ENCODE measurements at places on chromosomes 12 and 14.
A peak's percentile ranks its signal among the peaks of the same experiment; 100 is the strongest.

DNA sequence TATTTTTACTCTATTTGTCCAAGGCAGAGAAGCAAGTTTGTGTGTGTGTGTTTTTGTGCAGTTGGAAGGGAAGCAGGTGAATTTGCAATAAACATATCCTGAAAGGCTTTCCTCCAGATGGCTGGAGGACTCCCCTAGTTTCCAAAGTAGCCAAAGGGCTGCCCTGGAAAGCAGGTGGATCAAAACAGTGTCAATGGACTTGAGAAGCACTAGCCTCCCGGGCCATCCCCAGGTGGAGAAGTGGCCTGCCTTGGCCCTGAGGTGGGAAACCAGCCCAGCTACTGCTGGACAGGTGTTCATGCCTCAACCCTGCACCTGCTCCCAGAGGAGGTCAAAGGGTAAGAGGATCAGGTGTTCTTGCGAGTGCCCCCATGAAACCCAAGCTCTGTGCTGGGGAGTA lies 1046.9 kb downstream of the VRK1 start:
- no peak for DNase-seq

DNA sequence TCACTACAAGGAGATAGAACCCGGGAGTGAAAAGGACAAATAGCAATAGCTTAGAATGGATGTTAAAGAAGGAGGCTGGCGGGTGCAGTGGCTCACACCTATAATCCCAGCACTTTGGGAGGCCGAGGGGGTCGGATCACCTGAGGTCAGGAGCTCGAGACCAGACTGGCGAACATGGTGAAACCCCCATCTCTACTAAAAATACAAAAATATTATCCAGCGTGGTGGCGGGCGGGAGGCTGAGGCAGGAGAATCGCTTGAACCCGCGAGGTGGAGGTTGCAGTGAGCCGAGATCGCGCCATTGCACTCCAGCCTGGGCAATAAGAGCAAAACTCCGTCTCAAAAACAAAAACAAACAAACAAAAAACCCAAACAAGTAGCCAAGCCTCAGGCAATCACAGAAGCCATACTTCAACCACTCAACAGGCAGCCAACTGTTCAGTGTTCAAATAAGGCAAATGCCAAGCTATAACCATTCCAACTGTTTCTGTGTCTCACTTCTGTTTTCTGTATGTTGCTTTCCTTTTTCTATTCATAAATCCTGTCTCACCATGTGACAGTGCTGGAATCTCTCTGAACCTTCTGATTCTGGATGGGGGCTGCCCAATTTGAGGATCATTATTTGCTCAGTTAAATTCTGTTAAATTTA lies 3.9 kb upstream of the SPTLC2 start:
- no peak for DNase-seq

- no peak for DNase-seq
These were observed 18.1 kb downstream of the ARPC3 start for GRCh38 chr12:110431957-110432587.

DNA sequence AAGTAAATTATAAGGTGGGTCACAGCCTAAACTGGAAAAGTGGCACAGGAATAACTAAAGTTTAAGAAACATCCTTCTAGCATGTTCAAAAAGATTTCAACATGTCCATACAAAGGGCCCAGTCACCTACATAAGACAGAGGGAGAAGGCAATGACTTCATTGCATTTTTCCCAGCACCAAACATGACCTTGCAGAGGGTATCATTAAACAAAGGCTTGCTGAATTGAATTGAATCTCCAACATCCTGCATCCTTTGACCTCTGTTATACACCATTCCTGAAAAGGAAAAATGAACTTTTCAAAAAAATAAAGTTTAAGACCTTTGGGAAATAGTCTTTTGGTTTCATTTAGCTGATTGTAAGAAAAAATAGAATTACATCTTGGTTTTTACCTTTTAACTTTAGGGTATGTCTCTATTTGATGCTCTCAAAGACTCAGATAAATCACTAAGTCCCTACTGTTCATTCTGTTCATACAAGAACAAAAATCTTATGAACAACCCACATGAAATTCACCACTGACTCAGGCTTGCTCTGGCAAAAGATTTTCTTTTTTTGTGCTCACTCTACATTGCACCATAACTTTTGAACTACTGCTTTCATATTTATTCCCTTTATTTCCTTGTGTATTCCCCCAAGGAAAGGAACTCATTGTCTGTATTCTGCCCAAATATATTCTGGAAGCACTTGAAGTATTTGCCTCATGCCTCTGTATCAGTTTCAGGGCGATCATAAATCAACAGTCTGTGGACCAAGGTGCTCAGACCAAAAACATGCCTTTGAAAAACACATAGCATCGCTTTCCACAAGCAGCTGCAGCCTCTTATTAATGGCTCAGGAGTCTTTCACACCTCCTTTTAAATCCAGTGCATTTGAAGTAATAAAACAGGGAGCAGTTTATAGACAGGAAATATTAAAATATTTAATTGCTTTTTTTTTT lies 121.7 kb downstream of the DUSP6 start:
- DNase-seq, result no peak

- DNase-seq, result peak; percentile 87
These were observed 26.1 kb downstream of the TPCN1 start for GRCh38 chr12:113247123-113248050.

GRCh38 chr12:94078138-94078723 lies 70.1 kb upstream of the PLXNC1 start:
- DNase-seq, result no peak

- no peak for DNase-seq
These were observed 86.0 kb upstream of the ATF1 start for GRCh38 chr12:50677858-50678257.

GRCh38 chr14:24042746-24043145 lies 9.1 kb upstream of the CARMIL3 start:
- no peak for DNase-seq

- no peak for DNase-seq
These were observed 274.8 kb downstream of the DPF3 start for GRCh38 chr14:72619111-72619571.

DNA sequence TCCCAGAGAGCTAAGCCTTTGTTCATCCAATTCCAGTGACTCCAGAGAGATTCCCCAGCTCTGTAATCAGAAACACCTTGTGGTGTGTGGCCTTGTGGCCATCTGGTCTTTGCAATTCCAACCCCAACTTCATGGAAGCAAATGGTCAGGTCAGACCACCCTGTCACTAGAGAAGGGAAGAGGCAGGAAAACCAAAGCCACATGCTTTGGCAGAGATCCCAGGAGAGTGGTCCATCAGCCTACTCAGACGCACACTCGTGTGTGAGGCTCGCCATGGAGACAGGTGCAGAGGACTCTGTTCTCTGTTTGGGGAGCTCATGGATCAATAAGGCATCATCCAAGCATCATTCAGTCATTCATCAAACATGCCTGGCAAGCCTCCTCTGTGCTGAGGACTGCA lies 46.2 kb upstream of the TUNAR start:
- no peak for DNase-seq

- DNase-seq, result no peak
These were observed 28.6 kb downstream of the AACS start for GRCh38 chr12:125093681-125094330.

DNA sequence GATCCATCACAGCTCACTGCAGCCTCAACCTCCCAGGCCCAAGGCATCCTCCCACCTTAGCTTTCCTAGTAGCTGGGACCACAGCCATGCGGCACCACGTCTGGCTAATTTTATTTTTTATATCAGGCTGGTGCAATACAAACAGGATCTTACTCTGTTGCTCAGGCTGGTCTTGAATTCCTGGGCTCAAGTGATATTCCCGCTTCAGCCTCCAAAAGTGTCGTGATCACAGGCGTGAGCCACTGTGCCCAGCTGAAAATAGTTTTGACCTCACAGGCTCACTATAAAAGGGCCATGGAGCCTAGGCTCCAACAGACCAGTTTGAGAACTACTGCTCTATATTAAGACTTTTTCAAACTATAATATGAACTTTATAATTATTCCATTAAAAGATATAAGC lies 37.3 kb downstream of the SNX6 start:
- no peak for DNase-seq

- peak; percentile 38 for DNase-seq
These were observed at the start of gene FLRT2 for GRCh38 chr14:85529803-85530574. TSS of gene FLRT2 (plus strand) at chr14:85530144. CDS start at chr14:85621515, 91,371 bp downstream.

- no peak for DNase-seq
These were observed 396.3 kb downstream of the SYT1 start for GRCh38 chr12:79260923-79261322.

GRCh38 chr14:29459969-29460560 lies 467.6 kb downstream of the PRKD1 start:
- DNase-seq, result no peak

DNA sequence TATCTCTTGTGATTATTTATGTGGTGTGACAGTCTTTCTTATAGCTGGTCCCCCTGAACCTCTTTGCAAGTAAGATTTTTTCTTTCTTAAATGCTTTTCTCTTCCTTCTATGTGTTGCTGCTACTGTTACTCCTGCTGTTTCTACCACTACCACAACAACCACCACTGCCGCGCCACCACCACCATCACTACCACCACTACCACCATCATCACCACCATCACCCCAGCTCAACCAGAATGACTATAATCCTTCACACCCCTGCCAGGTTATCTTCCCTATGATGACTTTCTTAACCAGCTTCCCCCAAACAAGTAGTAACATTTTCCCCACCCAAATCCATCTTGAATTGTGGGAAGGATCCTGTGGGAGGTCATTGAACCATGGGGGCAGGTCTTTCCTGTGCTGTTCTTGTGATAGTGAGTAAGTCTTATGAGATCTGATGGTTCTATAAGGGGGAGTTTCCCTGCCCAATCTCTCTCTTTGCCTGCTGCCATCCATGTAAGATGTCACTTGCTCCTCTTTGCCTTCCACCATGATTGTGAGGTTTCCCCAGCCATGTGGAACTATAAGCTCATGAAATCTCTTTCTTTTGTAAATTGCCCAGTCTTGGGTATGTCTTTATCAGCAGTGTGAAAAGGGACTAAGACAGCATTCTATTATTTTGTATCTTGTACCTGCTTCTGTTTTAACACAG lies 52.2 kb downstream of the CHST11 start:
- no peak for DNase-seq

DNA sequence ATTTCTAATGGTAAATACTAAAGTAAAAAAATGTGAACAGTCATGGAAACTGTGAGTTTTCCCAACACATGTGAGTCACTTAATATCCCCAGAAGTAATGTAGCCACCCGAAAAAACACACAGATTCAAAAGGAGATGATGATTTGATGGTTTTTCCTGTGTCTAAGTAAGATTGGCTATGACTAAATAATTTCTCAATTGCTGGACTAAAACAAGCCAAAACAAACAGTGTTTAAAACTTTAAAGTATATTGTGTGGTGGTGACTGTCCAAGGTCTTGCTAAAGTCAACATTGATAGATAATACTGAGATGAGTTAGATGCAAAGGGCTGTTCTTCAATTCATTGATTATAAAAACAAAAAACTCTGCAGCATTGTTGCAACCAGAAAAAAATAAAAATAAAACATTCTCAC lies 89.6 kb upstream of the SOX5 start:
- peak; percentile 73 for DNase-seq

- no peak for DNase-seq
These were observed 6.6 kb upstream of the IKZF4 start for GRCh38 chr12:56014205-56014604.

- DNase-seq, result no peak
These were observed 41.8 kb downstream of the CACNA1C start for GRCh38 chr12:2094597-2094996.

GRCh38 chr14:63164108-63164683 lies 40.0 kb upstream of the RHOJ start:
- peak; percentile 53 for DNase-seq

GRCh38 chr14:35342489-35343010 lies 50.4 kb downstream of the PSMA6 start:
- DNase-seq, result no peak

DNA sequence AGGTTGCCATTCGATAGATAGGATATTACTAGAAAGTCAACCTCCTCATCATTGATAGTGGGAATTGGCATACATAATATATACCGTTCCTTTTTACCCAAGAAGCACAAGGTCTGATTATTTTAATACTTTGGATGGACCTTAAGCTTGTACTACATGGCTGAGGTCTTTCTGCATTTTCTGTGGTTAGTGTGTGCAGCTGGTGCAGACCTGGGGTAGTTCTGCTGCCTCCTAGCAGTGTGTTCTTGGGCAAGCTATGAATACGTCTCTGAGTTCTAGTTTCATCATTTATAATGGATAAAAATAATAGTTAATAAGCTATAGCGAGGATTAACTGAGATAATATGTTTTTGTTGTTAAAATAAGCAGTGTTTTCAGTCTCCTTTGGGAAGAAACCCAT lies 2.2 kb downstream of the ZDHHC17 start:
- DNase-seq, result no peak

DNA sequence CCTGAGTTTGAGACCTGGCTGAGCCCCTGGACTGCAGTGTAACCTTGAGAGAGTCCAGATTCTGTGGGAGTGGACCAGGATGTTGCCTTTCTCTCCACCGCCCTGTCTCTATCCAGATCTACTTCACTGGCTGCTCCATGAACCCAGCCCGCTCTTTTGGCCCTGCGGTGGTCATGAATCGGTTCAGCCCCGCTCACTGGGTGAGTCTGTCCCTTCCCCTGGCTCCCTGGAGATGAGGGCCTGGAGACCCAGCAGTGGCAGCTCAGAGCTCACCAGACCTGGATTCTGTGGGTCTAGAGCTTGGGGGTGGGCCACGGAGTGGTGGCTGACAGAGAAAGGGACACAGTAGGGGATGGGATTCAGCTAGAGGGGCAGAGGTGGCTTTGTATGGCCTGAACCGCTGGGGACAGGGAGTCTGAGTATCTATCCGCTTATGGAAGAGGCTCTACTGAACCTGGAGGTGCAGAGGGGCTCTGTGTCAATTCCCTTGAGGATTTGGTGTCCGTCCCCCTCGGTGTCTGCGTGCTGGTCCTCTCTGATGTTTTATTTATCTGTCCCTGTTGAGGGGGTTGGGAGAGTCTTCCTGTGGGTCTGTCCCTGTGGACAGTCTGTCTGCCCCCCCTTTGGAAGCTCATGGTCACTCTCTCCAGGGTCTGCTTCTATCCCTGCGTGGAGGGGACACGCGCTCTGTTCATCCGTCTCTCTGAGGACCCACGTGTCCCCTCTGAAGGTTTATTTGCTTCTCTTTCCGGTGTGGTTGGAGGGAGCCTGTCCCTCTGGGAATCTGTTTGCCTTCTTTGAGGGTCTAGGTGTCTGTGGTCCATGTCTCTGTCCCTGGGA lies 2.5 kb downstream of the AQP5 start:
- DNase-seq, result no peak

DNA sequence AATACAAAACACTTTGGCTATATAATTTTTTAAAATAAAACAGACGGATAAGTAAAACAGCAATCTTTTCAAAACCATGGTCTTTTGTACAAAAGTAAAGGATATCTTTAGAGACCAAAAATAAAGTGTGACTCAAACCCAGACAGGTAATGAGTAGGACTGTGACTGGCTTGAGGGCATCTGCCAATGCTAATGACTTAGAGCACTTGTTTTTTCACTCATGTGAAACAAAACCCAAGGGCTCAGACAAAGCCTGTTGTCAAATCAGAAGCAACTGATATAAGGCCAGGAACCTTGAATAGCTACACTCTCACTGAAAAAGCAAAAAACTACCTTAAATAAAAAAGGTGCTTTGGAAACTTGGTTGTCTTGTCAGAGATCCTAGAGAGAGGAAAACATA lies 357.4 kb downstream of the TMEM117 start:
- no peak for DNase-seq

GRCh38 chr14:55125403-55125802 lies 3.6 kb upstream of the LGALS3 start:
- no peak for DNase-seq

GRCh38 chr12:85006206-85006605 lies 29.9 kb downstream of the TSPAN19 start:
- DNase-seq, result no peak

- DNase-seq, result peak; percentile 43
These were observed 9.4 kb upstream of the WNT5B start for GRCh38 chr12:1619587-1619986.

- no peak for DNase-seq
These were observed 126.6 kb downstream of the CHST11 start for GRCh38 chr12:104583301-104583700.

GRCh38 chr14:25488961-25489360 lies 439.0 kb upstream of the STXBP6 start:
- no peak for DNase-seq

Data from Daoy (cell line).